Left colon (tissue), 2 donors: ENCODE measurements at places on chromosomes 13 and 19. TPM values are rescaled to one million over a fixed set of nuclear protein-coding genes. Genes with fewer than 3 reads are reported as not detected.

GRCh38 chr13:77372275-77372674 lies 45.4 kb upstream of the MYCBP2 start:
- no peak for DNase-seq

DNA sequence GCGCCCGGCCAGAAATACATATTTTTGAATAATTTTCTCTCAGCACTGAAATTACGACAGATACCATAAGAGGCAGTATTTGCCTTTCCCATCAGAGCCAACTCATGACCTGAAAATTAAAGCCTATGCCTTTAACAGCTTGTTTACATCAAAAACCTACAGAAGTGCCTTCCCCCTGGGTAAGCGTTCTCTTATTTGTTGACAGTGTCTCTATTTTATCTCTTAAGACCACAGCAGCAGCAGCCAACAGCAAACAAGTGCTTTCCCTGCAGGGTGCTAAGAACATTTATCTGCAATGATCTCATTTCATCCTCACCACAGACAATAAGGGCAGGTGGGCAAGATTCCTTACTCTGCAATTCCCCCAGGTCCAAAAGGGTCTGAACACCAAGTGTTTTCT lies 6.0 kb downstream of the AKAP8L start:
- DNase-seq, result no peak

GRCh38 chr13:87280139-87280538 lies 391.0 kb upstream of the SLITRK5 start:
- DNase-seq, result no peak

Gene ZNF701
- total RNA-seq, result 24.0 TPM

DNA sequence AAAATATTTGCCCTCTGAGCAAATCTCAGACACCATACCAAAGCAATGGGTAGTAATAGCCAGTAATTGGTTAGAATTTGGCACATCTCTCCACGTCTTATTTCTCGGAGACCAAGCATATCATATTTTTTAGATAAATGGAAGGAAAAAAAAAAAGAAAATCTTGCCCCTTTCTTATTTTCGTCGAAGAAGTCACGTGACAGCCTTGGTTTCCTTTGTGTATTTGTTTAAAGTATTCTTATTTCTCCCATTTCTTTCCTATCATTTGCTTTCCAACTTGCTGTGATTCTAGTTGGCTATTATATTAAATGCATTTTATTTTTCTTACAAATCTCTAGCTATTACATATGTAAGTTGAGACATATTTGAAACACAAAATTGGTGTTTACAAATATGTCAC lies 2155.9 kb downstream of the PCDH9 start:
- no peak for DNase-seq

DNA sequence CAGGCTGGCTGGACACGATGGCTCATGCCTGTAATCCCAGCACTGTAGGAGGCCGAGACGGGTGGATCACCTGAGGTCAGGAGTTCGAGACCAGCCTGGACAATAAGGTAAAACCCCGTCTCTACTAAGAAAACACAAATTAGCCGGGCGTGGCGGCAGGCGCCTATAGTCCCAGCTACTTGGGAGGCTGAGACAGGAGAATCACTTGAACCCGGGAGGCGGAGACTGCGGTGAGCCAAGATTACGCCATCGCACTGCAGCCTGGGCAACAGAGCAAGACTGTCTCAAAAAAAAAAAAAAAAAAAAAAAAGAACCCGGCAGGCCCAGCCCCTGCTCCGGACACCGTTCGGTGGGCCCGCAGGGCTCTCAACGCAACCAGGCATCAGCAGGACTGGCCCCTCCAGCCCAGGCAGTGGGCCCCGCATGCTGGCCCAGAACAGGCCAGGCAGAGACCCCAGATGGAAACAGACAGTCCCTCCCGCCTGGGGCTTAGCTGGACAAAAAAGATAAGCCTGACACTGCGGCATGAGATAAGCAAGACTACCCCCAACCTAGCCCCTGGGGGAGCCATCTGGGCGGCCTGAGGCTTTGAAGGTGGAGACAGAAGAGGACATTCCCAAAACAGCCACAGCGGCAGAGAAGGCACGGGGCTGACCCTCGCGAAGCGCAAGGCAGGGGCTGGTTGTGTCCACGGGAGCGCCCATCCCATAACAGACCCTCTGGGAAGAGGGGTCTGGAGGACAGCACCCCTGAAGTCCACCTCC lies 11.6 kb downstream of the REXO1 start:
- no peak for DNase-seq

DNA sequence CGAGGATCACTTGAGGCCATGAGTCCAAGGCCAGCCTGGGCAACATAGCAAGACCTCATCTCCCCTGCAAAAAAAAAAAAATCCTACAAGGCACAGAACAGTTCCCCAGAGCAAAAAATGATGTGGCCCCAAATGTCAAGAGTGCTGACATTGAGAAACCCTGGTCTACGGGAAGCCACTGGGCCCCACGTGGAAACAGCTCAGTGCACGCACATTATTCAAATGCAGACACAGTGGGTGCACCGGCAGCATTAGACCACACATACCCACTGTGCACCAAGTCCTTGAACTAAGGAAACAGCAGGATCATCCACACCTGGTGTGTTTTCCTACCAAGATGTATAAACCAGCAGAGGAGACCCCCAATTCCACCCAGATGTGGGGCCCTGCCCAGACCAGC lies 35.0 kb upstream of the ADGRE5 start:
- no peak for DNase-seq

DNA sequence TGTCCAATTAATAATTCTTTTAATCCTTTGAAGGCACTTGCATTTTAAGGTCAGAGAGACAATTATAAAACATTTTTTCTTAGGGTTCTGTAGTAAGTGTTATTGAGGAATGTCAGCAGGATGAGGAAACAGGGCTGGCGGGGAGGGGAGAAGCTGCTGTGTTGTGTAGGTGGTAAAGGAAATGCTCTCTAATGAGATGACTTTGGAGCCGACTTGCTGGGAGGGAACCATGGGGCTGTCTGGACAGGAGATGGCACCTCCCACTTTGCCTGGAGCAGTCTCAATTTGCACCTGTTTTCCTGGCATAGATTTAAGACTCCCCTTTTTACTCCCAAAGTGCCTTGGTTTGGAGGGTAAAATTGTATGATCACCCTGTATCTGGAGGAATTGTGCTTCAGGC lies 230.4 kb downstream of the ATP8A2 start:
- no peak for DNase-seq

- no peak for DNase-seq
Observed at GRCh38 chr19:14735915-14736314, 42.4 kb downstream of the ADGRE2 start.

DNA sequence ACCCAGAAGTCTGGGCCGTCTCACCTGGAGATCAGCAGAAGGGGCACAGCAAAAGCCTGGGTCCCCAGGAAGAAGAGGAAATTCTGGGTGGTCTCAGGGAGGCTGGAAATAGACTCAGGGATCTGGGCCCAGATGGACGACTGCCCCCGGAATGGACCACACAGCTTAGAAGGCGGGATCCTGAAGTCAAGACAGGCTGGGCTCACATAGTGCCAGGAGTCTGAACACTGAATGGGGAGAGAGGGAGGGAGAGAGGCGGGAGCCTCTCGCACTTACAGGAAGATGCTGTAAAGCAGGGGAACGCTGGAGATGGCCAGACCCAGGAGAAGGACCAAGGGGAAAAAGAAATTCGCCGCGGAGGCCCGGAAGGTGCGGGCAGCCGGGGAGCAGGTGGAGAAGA lies 1.3 kb upstream of the LENG1 start:
- DNase-seq, result no peak

GRCh38 chr13:79775830-79776229 lies 294.9 kb downstream of the NDFIP2 start:
- peak; percentile 38 for DNase-seq

Gene CD22
- 3.2 TPM for total RNA-seq

Gene RLN3
- not detected for total RNA-seq

- no peak for DNase-seq
Observed at GRCh38 chr13:54733639-54734038, 1705.0 kb downstream of the OLFM4 start.
